NCI-H1105 treated with DMSO at 0.1 percent for 48 hours (cell line): ENCODE measurements at places on chromosomes 16 and 17.

DNA sequence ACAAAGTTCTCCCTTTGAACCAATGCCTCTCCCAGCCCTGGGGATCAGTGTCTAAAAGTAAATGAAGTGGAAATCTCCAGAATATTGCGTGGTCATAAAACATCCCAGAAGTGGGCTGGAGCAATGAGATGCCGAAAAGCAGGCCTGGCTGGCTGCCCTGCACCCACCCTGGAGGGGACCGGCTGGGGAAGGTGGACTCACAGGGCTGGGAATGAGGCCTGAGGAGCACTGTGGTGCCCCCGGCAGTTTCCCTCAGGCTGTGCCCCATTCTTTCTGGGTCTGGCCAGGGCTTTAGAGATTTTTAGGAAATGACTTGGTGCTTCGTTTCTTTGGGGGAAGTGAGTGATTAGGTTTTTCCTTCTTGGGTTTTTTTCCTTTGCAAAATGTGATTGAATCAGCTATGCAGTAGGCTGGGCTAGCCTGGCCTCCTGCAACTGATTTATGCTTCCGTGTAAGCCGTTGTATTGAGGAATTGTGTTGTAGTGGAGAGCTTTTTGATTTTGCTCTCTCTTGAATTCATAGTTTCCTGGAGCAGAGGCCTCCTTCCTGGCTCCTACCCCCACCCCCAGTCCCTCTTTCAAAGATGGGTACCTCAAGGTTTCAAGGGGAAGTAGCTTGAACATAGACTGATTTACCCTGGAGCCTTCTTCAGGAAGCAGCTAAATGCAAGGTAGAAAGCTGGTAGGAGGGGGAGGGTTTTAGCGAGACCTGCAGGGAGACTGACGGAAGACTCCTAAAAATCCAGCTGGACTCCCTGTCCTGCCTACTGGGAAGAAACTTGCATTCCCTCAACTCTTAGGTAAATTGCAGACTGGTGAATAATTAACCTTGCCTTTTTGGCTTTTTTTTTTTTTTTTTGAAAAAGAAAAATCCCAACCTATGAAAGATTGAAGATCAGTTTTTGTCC, 170.2 kb downstream of the RAB11FIP4 start:
- DNase-seq, result no peak

GRCh38 chr17:15019158-15019557, 246.0 kb downstream of the PMP22 start:
- no peak for DNase-seq

- DNase-seq, result no peak
Observed at GRCh38 chr17:13492737-13493122, 109.0 kb downstream of the HS3ST3A1 start.

DNA sequence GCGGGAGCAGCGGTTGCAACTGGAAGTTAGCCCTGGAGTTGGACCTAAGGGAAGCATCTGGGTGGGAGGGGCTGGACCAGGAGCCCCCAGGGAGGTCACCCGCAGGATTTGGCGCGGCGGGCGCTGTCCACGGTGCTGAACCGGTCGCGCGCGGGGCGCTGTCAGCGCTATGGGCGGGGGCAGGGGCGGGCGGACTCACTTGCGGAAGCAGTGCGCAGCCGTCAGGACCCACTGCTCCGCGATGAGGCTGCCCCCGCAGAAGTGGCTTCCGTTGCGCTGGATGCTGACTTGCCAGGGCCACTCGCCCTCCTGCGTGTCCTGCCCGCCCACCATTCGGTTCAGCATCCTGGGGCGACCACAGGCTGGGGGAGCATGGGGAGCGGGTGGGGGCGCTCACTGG, 4.5 kb downstream of the PRSS27 start:
- no peak for DNase-seq

DNA sequence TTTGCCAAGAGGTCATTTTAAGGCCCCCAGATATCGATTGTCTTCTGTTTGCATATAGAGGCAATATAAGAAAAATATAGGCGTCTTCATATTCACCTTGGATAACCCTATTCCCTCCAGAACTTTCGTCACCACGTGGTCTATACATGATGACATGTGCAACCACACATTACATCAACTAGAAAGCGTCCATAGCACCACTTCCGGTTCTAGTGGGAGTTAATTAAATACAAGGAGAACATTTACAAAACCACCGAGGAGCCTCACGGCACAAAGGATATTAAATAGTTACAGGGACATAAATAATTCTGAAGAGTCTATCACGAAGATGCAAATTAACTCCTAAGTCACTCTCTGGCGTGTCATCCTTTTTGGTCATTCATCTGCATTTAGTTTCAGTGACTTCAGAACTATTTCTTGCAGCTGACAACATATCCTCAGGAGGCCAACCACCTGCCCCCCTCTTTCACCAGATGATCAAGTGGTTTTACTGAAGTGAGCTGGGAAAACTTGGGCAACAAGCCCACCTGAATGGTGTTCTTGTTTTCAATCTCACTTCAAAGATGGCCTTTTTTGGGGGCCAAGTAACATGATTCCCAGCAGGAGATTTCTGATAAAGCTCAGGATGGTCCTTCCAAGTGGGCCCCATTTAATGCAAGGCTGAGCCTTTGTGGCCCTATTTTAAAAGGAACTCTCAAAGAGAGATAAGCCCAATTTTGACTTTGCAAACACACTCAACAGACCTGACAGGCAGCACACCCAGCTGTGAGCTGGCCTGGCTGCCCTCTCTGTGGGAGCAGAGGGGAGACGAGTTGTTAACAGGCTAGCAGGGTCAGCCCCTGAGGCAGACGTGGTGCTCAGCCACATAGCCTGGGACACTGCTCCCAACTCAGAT, 15.3 kb downstream of the CMTM3 start:
- DNase-seq, result no peak

DNA sequence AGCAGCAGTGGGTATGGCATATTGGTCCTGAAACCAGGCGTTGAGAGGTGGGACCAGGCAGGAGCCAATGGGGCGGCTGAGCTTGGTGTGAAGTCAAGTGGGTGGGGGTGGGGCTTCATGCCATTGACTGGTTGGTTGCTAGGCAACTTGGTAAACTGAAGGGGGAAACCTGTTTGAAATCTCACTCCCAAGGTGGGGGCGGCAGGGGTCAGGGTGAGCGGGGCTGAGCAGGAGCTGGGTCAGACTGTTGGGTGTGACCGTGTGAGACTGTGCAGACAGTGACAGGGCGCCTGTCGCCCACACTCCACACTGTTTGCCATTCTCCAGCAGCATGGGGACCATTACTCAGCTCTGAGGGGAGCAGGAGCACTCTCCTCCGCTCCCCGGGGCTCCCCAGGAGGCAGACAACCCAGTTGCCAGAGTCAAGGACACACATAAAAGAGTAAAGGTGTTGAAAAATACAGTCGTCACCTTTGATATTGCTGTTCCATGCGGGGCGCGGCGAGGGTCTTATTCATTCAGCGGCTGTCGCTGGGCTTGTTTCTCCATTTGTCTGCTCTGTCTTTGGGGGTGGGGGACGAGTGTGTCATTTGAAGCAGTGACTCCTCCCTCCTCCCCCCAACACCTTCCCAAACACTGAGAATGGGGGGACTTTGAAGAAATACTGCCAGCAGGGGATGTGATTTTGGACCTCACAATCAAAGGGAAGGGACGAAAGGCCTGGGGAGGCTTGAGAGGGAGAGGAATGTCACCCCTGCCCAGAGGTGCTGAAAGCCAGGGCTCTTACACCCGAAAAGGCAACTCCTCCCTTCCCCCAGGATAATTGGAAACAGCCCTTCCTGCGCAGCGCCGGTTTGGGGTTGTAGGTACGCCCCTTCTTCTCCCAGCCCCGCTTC, 1.2 kb upstream of the EFNB3 start:
- peak; percentile 95 for DNase-seq

DNA sequence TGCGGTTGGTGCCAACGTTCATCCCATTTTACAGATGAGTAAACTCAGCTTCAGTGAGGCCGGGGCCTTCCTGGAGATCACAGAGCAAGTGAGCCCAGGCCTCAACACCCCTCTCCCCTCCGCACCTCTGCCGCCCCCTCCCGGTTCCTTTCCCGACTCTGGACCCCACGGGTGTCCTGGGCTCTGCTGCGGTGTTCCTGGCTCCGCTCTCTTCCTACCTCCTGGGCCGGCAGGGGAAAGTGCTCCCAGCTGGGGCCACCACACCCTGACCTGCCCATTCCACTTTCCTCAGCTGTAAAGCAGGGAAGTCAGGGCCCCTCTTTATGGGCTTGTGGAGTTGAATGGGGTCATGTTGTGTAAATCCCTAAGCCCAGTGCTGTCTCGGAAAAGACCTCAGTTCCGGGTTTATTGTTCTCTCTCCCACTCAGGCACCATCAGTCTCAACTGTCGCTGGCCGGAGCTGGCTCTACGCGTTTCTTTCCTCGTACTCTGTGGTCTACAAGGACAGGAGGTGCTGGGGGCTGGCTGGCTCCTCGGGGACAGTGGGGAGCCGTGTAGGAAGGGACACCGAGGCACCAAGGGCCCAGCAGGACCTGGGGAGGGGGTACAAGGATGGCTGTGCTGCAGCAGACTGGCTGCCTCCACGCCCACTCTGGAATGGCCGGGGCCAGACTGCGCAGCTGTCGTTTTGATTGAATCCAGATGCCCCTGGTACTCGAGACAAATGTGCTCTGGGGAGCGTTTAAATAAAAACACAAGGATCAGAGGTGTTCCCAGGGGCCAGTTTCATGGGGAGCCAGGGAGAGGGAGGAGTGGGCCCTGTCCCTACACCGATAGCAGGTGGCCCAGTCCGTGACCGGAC, 21.7 kb upstream of the ACSF3 start:
- no peak for DNase-seq

- DNase-seq, result no peak
Observed at GRCh38 chr17:66943484-66943883, 21.0 kb upstream of the CACNG4 start.

DNA sequence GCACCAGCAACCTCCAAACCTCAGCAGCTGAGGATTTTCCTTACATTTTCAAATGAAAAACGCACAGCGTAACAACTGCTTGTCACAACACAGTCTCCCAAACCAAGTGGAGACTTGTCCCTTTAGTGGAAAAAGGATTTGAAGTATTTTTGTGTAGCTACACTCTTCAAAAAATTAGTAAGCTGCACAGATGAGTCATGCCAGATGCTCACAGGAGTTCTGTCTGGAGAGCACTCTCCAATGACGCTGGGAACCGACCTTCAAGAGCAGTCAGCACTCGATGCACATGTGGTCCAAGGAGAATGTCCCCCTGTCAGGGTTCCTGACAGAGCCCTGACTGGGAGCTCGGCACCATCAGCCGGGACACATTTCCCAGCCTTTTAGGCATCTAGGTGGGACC, 39.8 kb downstream of the MAP1LC3B start:
- DNase-seq, result no peak

GRCh38 chr16:2160915-2161551, 5.5 kb downstream of the TRAF7 start:
- DNase-seq, result no peak

GRCh38 chr17:77439189-77440018, 298.6 kb downstream of the SEC14L1 start:
- no peak for DNase-seq

- no peak for DNase-seq
Observed at GRCh38 chr16:2163211-2163881, 7.8 kb downstream of the TRAF7 start.

DNA sequence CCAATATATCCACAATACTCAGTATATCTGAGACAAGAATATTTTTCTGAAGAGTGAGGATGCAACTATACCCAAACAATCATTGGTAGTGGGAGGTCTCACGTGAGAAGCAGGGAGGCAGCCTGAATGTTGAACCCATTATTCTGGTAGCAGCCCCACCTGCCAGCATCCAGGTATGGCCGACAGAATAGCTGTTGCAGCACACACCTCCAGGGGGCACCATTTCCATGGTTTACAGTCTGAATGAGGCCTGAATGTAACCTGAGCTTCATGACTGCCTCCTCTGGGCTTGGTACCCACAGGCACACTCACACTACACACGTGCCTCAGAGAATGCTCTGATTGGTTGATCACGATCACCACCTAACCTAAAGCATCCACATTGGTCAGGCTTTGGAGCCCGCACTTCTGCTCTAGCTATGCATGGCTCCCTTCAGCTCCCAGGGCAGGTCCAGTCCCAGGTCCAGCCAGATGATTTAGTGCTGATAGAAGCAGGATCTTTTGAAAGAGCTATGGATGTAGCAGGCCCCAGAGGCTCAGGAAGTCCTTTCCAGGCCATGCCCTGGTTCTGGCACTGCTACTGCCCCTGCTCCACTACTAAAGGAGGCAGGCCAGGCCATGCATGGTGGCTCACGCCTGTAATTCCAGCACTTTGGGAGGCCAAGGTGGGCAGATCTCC, 11.0 kb upstream of the CBFB start:
- peak; percentile 83 for DNase-seq

- no peak for DNase-seq
Observed at GRCh38 chr17:74856112-74856511, 3.6 kb downstream of the GRIN2C start.

- DNase-seq, result no peak
Observed at GRCh38 chr16:27284865-27285675, 16.5 kb upstream of the NSMCE1 start.

GRCh38 chr17:51595826-51596398, 335.6 kb downstream of the UTP18 start:
- no peak for DNase-seq

DNA sequence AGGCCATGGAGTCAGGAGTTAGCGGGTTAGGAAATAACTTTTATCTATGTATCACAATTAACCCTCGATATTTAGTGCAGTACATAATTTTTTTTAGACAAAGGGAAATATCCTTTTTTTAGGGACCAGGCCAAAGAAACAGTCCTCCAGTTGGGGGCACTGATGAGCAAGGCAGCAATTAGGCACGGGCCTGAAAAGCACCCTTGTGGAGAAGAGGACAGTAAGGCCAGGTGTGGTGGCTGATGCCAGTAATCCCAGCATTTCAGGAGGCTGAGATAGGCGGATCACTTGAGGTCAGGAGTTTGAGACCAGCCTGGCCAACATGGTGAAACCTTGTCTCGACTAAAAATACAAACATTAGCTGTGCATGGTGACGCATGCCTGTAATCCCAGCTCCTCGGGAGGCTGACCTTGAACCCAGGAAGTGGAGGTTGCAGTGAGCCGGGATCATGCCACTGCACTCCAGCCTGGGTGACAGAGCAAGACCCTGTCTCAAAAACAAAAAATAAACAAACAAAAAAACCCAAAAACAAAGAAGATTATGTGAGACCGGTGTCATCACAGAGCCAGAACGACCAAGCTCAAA, 158.3 kb upstream of the NOL11 start:
- no peak for DNase-seq

DNA sequence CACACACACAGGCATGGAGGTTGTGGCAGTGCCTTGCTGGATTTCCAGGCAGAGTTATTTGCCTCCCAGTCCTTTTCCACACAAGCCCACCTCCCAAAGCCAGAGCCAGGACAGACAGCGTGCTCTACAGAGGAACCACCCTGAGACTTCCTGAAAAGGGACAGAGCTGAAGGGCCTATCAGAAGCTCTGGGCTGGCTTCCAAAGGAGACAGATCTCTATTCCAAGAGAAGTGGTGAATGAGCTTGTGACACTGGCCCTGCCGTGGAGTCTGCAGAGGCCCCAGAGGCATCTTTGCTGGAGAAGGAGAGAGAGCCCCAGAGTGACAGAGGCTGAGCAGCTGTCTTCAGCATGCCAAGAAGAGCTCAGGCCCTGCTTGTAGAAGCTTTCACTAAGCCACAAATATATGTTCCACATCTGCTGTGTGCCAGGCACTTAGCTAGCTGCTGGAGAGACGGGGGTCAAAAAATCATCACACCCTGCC, 8.3 kb upstream of the LPCAT2 start:
- no peak for DNase-seq

GRCh38 chr16:12600536-12601256, 203.0 kb downstream of the CPPED1 start:
- no peak for DNase-seq
